NCI-H1092 treated with DMSO at 0.1 percent for 48 hours (cell line): ENCODE measurements at places on chromosomes 12 and 14.

- DNase-seq, result no peak
Measured at GRCh38 chr14:94377866-94378470, 10.4 kb downstream of the SERPINA1 start.

DNA sequence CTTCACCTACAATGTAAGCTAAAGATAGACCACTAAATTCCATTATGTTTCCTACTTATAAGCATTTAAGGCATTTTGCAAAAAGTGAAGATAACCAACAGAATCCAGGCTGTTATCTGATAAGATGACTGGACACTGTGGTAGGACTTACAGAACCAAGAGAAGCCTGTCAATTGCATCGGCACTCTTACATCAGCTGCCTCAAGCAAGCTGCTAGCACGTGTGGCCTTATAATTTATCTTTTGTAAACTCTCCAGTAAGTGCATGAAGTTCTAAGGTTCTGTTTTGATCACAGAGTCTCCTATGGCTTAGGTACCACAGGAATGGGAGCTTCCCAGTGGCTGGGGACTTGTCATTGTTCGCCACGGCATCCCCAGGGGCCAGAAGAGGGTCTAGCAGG lies 88.7 kb downstream of the TRAFD1 start:
- no peak for DNase-seq

GRCh38 chr12:113726254-113726819 lies 239.8 kb downstream of the RBM19 start:
- no peak for DNase-seq

DNA sequence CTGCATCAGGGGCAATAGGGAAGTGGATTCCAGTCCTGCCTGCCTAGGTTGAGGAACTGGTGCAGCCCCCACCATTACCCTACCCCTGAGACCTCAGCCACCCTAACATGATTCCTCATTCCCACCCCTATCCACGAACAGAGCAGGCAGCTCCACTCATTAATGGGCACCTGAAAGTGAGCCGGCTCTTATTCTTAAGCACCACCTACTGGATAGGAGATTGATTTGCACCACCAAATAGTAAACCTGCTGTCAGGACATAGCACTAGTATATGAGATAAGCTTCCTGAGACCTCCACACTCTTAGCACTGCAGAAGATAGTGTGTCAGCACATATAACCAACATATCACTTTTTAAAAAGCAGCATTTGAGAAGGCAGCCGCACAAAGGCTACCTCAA lies 573.2 kb downstream of the SOX5 start:
- DNase-seq, result no peak

GRCh38 chr12:57615637-57616036 lies 4.4 kb downstream of the ARHGEF25 start:
- no peak for DNase-seq

DNA sequence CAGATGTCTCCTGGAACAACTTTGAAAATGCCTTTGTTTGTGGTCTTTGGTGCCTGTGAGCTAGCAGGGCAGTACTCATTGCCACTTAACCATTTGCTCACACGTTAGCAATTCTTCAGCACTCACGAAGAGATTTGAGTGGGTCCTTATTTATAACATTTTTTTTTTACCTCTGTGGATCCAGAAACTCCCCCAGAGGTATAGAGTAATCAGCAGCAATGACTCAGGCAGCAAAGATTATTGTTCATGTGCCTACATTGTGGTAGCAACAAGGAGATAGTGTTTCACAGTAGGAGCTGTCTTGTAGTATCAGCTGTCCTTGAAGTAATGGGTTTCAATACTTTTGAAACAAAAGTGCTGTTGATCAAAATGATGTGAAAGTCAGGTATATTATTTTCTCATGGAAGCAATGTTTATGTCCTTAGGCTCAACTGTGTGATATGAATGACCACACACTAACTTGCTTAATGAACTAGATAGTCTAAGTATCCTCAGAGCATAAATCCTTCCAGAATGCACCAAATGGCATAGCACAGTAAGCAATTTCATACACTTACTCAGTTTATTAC lies 304.1 kb downstream of the EGLN3 start:
- no peak for DNase-seq

GRCh38 chr12:26846416-26846815 lies 13.4 kb upstream of the ITPR2 start:
- no peak for DNase-seq

GRCh38 chr12:95445884-95446505 lies 28.0 kb upstream of the METAP2 start:
- DNase-seq, result no peak

- DNase-seq, result no peak
Measured at GRCh38 chr12:120847814-120848213, 56.3 kb downstream of the SPPL3 start.

GRCh38 chr12:54603173-54603814 lies 14.8 kb upstream of the PPP1R1A start:
- DNase-seq, result peak; percentile 53

- no peak for DNase-seq
Measured at GRCh38 chr14:50600849-50601248, 40.9 kb downstream of the ATL1 start.

DNA sequence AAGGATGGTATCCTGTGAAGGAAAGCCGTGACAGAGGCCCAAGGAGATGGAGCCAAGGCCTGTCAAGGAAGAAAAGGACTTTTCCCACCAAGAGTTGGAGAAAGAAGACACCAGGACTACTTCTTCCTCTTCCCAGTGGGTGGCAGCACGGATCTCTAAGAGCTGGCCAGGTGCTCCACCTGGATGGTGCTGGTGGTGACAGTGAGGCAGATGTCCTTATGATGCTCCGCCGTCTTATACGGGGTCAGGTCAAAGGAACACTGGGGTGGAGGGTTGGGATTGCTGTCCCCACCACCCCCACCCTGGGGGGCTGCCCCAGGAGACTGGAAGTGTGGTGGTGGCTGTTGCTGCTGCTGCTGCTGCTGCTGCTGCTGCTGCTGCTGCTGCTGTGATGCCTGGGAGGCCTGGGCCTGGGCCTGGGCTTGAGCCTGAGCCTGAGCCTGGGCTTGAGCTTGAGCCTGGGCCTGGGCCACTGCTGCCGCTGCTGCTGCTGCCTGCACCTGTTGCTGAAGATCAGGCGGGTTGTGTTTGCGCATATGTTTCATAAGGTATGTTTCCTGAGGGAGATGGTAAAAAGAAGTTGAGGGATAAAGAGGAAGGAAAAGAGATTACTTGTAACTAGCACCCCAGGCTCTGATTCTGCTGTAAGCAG lies 4.8 kb upstream of the ING4 start:
- DNase-seq, result no peak

GRCh38 chr14:91047174-91047753 lies 13.2 kb downstream of the RPS6KA5 start:
- DNase-seq, result no peak

DNA sequence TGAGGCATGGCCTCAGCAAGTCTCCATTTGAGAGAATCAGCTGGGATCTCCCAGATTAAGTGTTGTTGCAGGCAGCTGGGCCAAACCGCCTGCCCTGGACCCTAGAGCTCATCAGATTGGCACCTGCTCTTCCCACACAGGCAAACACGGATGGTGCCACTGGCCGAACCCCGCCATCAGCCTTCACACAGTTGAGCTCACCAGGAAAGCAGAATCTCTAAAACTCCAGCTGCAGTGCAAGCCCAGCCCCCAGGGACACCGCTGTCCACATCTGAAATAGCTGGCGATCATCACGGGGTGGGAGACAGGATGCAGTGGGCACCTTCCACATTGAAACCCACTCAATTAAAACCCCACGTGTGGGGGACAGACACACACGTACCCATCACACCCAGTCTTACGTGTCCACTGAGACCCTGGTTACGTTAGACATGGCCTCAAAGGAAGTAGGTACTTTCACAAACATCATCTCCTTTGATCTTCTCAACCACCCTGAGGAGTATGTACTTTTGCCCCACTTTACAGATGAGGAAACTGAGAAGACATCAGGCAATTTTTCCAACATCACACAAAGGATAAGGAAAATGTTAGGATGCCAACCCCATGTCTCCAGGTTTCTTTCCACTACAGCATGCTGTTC lies 88.8 kb downstream of the SINHCAF start:
- no peak for DNase-seq
